Activated naive CD4-positive, alpha-beta T cell treated with anti-CD3 and anti-CD28 coated beads, Interleukin-2, amount 10 ng/mL, durations not matched to agents 7 days and 5 days (primary cell): ENCODE measurements at places on chromosomes 1 and 21.

DNA sequence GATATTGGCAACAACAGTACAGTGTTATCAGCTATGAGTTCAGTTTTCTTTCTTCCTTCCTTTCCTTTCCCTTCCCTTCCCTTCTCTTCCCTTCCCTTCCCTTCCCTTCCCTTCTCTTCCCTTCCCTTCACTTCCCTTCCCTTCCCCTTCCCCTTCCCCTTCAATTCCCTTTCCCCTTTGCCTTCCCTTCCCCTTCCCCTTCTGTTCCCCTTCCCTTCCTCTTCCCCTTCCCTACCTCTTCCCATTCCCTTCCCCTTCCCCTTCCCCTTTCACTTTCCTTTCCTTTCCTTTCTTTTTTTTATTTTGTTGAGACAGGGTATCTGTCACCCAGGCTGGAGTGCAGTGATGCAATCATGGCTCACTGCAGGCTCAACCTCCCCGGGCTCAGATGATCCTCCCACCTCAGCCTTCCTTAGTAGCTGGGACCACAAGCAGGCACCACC lies 72.3 kb upstream of the CAPZB start:
- DNase-seq = no peak

- DNase-seq = no peak
These were observed 4.3 kb downstream of the REN start for GRCh38 chr1:204161609-204162493.

DNA sequence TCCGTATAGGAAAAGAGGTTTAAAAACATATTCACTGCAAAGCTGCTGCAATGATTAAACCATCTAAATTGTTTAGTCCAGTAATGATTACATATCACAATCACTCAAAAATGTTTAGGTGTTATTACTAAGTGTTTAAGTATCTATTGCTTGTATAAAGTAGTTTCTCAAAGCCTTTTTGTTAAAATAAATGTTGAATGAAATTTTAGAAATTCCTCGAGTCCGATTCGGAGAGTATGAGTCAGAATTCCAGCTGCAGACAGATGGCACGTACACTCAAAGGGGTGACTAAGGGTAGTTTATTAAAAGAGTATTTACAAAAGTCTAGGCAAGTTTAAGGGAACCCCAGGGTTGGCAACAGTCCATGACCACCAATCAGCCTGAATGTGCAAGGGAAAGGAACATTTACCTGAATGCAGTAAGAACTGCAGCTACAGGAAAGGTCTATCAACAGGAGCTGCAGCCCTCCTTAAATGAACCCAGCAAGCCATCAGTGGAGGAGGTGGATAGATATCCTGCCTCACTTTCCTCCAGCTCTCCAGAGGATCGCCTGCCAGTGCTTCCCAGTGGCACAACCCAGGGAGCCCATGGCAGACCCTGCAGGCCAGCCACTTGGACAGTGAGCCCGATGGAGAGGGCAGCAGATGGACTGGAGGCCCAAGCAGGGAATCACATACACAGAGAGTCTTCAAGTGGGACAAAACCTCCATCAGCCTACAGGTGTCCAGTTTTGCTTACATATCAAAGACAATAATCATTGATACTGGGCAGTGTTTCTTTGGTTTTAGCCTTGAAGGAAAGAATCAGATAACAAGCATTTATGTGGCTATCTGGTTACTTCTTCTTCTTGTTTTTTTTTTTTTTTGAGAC lies 92.1 kb upstream of the SLC44A3 start:
- no peak for DNase-seq

DNA sequence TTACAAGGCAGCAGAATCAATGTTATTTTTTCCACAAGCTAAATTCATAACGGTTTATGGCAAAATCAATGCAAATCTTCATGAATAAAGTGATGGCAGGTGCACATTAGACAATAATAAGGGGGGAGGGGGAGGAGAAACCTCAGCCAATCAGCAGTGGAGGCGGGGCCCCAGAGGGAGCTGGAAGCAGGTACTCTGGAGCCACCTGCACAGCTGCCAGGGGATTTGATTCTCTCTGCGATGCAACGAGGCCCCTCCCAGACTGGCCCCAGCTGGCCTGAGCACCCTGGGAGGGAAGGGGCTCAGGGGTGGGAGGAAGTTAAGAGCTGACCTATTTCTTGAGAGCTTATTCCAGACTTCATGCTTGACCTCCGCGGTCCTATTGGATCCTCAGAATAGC lies 127.8 kb upstream of the IGSF21 start:
- no peak for DNase-seq
